ENCODE measurements at places on chromosomes 12 and 14.

- no peak for ATAC-seq
Observed at GRCh38 chr14:69017706-69018105, 38.6 kb upstream of the ACTN1 start.

GRCh38 chr14:75631453-75631831, 29.2 kb downstream of the ERG28 start:
- ATAC-seq = no peak

DNA sequence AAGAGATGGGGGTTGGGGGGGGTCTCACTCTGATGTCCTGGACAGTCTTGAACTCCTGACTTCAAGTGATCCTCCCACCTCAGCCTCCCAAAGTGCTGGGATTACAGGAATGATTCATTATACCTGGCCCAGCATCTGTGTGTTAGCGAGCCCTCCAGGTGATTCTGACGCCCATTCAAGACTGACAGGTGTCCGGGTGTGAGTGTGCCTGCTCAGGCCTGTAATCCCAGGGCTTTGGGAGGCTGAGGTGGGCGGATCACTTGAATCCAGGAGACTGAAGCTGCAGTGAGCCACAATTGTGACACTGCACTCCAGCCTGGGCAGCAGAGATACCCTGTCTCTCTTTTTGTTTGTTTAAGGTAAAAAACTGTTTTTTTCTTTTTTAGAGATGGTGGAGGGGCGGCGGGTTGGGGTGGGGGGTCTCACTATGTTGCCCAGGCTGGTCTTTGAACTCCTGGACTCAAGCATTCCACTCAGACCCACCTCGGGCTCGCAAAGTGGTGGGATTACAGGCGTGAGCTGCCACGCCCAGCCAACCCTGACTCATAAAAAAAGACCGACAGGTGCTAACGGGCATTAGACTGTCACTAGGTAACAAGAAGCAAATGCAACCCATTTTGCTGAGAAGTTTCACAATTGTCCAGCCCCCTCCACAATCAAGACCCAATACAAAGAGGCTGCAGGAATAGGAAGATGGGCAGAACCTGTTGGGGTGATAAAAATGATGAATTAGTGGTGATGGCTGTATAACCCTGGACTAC, 4.7 kb downstream of the VSIG10 start:
- no peak for ATAC-seq

DNA sequence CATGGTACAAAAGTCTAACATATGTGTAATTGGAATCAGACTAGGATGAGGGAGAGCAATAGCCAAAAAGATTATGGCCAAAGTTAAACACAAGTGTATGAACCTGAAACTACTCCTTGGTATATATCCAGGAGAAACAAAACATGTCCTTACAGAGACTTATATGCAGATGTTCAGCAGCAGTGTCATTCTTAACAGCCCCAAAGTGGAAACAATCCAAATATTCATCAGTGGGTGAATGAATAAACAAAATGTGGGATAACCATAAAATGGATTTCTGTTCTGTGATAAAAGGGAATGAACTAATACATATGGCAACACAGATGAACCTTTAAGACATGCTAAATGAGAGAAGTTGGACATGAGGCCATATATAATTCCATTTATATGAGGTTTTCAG, 30.2 kb downstream of the PWP1 start:
- ATAC-seq = no peak

- peak; percentile 83 for ATAC-seq
Observed at GRCh38 chr12:27319409-27319808, 13.2 kb upstream of the BMAL2 start.

DNA sequence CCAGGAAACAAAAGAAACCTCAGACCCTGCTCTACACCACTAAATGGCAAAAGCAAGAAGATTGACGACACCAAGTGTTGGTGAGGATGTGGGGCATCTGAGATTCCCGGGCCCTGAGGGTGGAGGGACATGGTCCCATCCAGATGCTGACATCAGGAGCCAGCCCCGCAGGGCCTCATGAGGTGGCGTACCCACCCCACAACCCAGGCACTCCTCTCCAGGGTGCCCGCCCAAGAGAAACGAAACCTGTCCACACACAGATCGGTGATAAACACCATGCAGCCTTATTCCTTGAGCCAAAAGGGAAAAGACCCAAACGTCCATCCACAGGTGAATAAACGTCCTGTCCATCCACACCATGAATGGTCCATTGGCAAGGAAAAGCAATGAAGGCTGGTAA, 54.8 kb upstream of the C14orf180 start:
- no peak for ATAC-seq

- ATAC-seq = no peak
Observed at GRCh38 chr12:26345471-26346003, 150.2 kb downstream of the SSPN start.

GRCh38 chr12:113014565-113014964, 36.2 kb downstream of the OAS2 start:
- no peak for ATAC-seq

DNA sequence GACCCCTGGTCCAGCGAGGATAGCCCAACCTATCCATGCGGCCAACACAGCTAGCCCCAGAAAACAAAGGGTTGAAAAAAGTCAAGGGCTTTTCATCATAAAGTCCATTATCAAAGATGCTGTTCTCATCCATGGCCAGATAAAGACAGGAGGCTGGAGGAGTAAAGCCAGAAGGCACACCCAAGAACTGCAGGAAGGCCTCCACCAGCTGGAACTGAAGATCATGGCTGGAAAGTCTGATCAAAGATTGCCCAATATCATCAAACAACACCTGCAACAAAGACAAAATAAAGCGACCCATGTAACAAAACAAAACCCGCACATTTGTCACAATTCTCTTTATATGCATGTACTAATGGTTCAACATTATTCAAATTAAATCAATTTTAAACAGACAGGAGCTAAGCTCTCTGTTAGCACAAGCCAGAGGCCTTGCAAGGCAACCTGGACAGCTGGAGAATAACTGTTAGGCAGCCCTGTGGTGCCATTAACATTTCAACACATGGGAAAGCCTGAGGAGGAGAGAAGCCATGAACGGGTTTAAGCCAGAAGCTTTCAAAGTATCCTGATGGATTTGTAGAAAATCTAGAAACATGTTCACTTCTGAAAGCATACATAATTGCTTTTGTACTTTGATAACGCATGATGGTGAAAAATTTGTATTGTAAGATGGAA, 34.1 kb downstream of the PSMC1 start:
- no peak for ATAC-seq

GRCh38 chr12:96749999-96750398, 157.1 kb upstream of the NEDD1 start:
- no peak for ATAC-seq

- no peak for ATAC-seq
Observed at GRCh38 chr14:100858838-100859220, 32.9 kb downstream of the MEG3 start.

DNA sequence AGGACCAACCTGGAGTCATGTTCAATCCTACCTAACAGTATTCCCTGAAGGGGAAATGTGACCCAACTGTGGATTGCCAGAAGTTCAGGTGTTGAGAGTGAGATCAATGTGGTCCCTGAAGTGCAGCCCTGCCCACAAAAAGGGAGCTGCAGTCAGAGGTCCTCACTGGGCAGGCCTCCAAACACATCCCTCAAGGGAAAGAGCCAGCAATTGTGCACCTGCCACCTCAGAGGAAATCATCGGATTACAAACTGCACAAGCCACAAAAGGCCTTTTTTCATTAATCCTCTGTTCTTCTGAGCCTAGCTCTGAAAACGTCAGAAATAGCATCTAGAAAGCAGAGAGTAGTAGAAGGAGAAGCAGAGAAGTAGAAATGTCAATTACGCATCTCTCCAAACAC, 10.8 kb upstream of the MDM1 start:
- no peak for ATAC-seq

DNA sequence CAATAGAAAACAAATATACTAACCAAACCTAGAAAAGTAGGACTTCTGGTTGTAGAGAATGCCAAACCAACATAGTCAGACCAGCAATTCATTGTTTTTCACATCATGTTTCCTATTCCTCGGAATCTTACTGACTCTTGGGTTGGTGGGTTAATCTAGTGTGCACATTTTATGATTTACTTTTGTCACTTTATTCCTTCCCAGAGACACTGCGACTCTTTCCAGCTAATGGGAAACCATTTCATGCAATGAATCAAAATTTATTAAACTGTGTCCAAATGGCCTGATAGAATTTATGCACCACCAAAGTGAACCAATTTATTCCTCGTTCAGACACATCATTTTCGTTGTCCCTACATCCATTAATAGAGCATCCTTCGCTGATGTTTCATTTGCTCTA, 464.9 kb downstream of the RPS29 start:
- no peak for ATAC-seq

DNA sequence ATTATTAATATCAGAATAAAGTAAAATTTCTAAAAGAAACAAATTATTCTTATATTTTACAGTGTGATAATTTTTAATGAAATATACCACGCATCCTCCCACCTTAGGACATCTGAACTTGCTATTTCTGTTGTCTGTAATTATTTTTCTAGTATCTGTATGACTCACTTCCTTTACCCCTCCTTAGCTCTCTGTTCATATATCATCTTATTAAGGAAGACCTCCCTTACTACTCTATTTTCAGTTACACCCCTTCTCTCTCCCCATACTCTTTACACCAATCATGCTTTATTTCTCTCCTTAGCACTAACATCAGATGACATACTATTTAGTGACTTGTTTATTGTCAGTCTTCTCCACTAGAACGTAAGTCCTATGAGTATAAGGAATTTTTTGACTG, 34.2 kb upstream of the C12orf50 start:
- peak; percentile 67 for ATAC-seq
